Posterior cingulate gyrus (tissue), 11 donors: ENCODE measurements at places on chromosomes 11 and 22.

DNA sequence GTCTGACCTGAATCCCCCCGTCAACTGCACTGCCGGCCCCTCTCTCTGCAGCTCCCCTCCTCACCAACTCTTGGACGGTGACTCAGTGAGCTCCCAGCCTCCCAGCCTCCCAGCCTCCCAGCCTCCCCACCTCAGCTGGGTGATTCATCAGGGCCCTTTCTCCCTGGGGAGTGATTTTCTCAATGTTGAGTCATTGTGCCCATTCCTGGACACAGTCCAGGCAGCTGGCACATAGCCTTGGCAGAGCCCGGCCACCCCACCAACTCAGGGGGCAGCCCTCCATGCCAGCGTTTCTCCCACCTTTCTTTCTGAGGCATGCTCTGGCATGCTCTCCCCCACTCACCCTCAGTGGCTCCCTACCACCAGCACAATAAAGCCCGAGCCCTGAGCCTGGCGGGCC is 30.7 kb downstream of the PDE2A start:
- no peak for DNase-seq

- no peak for DNase-seq
Observed at GRCh38 chr11:76667856-76668255, 2.7 kb downstream of the LRRC32 start.

GRCh38 chr11:13242564-13242963 is 35.0 kb upstream of the BMAL1 start:
- no peak for DNase-seq

DNA sequence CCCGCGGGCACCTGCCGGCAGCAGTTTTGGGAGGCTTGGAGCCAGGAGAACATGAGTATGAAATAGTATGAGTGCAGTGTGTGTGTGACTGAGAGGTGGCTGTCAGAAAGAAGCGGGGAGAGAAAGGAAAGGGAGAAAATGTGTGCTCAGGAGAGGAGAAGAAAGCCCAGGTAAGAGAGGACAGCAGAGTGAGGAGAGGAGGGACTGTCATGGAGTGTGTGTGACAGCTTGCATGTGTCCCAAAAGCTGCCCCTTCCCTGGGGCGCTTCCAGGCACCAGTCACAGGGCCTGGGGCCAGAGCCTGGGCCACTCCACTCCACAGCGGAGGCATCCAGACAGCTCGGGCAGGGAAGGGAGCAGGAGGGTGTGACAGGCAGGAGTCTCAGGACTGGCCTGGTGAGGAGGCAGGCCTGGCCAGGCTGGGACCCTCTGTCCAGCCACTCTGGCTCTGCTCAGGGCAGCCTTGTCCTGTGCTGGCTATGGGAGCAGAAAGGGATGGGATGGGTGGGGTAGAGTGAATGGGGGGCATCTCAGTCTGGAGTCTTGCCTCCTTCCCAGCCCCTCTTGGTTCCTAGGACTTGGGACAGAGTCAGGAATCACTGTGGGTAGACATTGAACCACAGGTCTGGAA is 949 bp downstream of the MMP11 start:
- DNase-seq, result no peak

- DNase-seq, result no peak
Observed at GRCh38 chr22:49918911-49919881, 762 bp downstream of the CRELD2 start.

DNA sequence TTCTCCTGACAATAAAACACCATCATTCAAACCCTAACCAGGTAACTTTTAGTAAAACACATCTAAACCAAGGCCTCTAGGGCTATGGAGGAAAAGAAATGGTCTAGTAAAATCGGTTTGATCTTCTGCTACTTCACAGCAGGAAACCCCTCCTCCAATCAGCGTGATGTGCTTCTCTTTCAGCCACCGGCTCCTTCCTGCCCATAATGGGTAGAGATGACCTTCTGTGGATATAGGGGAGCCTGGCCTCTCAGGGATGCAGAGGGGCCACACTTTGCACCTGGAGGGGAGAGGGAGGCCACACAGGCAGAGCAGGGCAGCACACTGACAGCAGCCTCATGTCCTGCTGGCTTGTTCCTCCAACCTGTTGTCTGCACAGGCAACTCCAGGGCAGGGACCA is 6.9 kb downstream of the EHD1 start:
- no peak for DNase-seq

DNA sequence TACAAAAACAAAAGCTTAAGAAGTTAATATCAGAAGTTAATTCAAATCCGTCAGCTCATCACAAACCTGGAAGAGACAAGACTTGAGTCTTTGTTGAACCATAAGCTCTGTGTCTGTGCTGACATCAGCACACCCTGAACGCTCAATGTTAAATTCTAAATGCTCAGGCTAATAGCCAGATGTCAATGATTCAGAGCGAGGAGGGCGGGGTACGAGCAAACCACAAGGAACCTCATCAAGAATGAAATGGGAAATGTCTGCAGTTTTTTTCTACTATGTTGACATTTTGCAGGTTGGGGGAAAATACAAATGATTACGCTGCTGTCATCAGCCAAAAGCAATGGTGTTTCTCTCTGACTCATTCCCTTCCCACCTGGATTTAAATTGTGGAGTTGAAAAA is 1057.2 kb downstream of the NTM start:
- DNase-seq, result no peak
